ENCODE measurements at places on chromosomes 11 and 22.

GRCh38 chr11:20821470-20821869 lies 152.1 kb downstream of the NELL1 start:
- no peak for DNase-seq

- no peak for DNase-seq
Observed at GRCh38 chr22:22674467-22674866, 30.1 kb downstream of the GGTLC2 start.

GRCh38 chr22:26656891-26657851 lies at the start of gene MIAT:
Gene MIAT, plus strand, starts transcription at chr22:26657588.
- no peak for DNase-seq

DNA sequence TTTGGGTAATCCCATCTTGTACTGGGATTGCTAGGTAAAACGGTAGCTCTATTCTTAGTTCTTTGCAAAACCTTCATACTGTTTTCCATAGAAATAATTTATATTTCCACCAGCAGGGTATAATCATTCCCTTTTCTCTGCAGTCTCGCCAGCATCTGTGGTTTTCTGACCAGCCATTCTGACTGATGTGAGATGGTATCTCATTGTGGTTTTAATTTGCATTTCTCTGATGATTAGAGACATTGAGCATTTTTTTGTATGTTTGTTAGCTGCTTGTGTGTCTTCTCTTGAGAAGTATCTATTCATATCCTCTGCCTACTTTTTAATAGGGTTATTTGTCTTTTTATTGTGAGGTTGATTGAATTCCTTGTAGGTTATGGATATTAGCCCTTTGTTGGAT lies 220.9 kb downstream of the PGR start:
- no peak for DNase-seq

DNA sequence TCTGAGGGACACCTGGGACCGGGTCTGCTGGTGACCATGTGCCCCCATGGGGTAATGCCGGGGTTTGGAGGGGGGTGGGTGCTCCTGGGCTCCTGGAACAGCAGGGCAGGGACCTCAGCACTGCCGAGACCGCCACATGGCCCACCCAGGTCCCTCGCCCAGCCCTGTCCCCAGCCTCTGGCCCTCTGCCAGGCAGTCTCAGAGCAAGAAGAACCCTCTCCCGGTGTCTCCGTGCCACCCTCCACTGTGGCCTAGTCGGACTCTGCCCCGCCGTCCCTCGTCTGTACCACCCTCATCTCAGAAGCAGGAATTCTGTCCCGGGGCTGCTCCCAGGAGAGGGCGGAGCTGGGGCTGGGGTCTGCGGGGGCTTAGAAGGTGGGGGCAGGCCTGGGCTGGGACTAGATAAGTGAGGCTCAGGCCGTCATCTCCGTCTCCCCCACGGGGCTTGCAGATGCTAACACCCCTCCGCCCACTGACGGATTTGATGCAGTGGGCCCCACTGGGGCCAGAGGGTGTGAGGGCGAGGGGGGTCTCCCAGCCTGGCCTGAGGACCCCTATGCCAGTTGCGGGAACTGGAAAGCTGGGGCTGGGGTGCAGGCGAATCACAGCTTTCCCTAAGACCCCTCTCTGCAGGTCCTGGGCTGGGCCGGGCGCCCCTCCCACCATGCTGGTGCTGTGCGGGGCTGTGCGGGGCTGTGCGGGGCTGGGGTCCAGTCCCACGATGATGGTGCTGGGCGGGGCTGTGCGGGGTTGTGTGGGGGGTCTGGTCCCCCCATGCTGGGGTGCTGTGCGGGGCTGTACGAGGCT lies 1.1 kb downstream of the MUC5AC start:
- no peak for DNase-seq

All from left renal cortex interstitium (tissue), 4 donors.